ENCODE measurements at places on chromosomes 11 and 22.
A peak's percentile ranks its signal among the peaks of the same experiment; 100 is the strongest.

DNA sequence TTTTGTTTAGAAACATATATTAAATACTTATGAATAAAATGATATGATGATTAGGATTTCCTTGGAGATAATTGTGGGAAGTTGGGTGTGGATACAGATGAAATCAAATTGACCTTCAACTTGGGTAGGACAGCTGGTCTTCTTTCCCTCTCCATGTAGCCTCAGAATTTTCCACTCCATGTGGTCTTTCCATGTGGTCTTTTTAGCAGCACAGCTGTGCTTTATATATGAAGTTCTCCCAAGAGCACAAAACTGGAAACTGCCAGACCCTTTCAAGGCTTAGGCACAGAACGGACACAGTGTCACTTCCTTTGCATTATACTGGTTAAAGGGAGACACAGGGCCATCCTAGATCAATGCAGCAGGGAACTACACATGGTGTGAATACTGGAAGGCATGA, 28.6 kb downstream of the FAM76B start:
- DNase-seq: no peak

GRCh38 chr11:59283311-59283710, 70.6 kb upstream of the MPEG1 start:
- no peak for DNase-seq

DNA sequence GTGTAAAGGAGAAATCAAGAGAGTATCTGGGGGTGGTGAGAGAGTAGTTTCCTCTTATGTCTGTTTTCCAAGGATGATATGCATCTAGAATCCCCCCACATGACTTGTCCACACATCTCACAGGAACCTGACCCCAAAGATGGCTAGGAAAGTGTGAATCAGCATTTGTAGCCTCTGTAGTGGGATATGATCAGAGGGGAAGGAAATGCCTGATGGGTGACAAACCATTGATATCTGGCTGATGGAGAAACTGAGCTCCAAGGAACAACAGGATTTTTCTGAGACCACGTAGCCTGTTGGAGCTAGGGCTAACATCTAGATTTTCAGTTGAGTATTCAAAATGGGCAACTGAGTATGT, 369.4 kb downstream of the DDX10 start:
- no peak for DNase-seq

- no peak for DNase-seq
These were observed 37.1 kb upstream of the MMP12 start for GRCh38 chr11:102911758-102912481.

GRCh38 chr11:77724636-77725035, 87.0 kb upstream of the CLNS1A start:
- DNase-seq: no peak

- DNase-seq: no peak
These were observed 295.1 kb upstream of the PLET1 start for GRCh38 chr11:112555491-112556364.

- DNase-seq: no peak
These were observed 871 bp downstream of the SLC35E4 start for GRCh38 chr22:30636226-30637077.

- DNase-seq: no peak
These were observed 1.5 kb upstream of the PHRF1 start for GRCh38 chr11:574632-575312.

DNA sequence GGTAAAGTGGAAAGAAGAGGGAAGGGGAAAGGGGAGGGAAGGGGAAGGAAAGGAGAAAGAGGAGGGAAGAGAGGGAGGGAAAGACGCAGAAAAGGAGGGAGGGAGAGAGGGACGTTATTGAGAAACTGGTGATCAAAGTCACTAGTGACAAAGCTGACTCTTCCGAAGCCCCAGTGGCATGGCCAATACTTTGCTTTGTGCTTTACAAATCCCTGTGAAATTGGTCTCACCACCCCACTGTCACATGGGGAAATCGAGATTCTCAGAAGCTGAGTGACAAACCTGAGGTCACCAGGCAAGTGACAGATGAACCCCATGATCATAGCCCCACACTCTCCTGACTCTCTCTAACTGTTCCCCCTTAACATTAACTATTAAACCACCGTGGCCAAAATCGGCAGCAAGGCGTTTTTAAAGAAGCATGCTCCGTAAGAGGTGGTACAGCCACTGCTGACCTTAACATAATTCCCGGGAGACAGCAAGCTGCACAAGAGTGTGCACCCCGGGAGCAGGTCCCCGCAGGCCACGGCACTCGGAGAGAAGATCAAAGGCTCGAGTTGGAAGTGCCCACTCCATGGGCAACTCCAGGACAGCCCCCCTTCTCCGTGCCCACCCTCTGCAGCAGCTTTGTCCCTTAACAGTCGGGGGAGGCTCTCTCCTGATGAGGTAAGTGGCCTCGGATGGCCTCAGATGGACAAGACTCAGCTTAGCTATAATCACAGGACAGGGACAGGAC, 34.8 kb downstream of the CELSR1 start:
- no peak for DNase-seq

GRCh38 chr11:126473269-126473668, 117.8 kb downstream of the ST3GAL4 start:
- no peak for DNase-seq

DNA sequence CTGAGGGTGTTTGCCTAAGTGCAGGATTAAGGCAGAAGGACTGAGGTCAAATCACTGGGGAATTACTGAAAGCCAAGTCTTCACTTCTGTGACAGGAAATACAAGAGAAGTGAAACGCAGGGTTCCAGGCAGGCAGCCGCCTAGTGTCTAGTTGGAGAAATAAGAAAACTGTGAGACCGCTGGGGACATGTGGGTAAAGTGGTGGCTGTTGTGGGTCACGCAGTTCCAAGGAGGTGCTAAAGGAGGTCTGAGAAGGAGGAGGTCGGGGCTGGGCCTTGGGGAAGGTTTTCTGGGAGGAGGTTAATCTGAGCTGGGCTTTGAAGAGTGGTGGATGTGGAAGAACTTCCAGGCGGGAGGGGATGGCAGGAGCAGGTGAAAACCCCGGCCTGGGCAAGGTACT, 11.2 kb downstream of the MCM5 start:
- peak; percentile 36 for DNase-seq

- no peak for DNase-seq
These were observed 5.9 kb downstream of the SRRD start for GRCh38 chr22:26489447-26490036.

DNA sequence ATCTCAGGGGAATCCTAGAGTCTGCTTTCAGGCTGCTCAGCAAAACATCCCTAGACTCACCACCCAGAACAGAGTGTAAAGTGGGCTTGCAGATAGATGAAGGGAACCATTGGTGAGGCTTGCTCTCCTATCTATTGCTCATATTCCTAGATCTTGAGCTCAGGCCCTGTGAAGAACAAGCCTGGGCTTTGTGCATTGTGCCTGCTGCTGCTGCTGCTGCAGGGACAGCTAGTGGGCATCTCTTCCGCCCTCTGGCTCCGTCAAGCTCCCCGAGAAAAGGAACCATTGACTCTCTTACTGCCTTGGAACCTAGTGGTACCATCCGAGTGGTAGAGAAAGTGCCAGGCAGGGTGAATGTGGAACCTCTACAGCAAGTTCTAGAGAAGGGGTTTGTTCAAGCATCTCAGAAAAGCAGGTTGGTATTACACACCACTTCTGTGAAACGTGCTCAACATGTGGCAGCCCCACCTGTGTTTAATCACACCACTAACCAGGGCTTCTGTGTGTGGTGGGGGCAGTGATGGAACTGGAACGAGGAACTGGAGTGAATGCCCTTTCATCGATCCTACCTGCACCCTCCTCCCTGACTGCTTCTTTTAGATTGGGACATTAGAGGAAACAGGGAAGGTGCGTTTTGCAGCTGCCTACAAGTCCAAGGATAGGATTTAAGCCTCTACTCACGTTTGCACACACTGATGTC, 4.4 kb downstream of the BACE1-AS start:
- no peak for DNase-seq

Data from GM18507 (cell line).